ENCODE measurements at places on chromosomes 2 and 18.
A peak's percentile ranks its signal among the peaks of the same experiment; 100 is the strongest.

DNA sequence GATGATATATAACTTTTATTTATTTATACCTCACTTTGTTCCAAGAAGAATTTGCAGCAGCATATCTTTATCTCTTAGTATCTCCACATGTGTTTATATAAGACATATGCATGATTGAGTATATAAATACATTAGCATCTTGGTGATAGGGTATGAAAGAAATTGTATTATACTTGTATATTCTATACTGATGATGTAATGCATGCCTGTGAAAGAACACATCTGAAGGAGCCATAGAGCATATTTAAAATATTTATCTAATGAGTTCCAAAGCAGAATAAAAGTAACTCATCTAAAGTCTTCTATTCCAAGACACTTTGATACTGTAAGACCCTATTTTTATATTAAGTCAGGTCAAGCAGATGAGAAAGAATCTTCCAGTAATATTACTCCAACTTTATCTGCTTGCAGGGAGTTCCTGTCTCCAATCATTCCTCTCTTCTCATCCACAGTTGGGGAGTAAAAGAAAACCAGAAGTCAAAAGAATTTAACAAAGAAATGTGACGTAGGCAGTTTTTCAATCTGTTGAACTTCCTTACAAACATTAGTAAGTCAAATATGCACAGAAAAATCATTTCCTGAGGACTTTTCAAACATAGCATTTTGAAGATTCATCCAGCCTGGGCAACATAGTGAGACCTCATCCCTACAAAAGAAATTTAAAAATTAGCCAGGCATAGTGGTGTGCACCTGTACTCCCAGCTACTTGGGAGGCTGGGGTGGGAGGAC, 76.7 kb downstream of the DTNB start:
- no peak for DNase-seq

GRCh38 chr2:215830304-215830703, 183.0 kb downstream of the MREG start:
- peak; percentile 95 for DNase-seq

GRCh38 chr2:163732727-163733126, 3.1 kb downstream of the FIGN start:
- peak; percentile 25 for DNase-seq

DNA sequence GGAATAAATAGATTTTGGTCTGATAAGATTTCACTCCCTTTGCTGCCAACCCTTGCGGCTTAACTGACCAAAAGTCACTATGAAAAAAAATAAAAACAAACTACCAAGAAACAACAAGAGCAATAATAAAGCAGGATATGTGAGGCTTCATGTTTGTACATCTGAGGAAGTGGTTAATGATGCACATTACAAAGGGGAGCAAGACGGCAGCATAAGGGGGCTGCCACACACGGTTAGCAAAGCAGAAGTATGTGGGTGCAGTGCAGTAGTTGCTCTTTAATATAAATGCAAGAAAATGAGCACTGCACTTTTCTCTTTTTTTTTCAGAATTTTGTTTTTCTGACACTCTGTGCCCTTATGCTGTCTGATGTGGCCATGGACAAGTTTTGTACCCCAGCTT, 377.1 kb upstream of the CNTNAP5 start:
- no peak for DNase-seq

- no peak for DNase-seq
These were observed 106.3 kb downstream of the RNF144A start for GRCh38 chr2:7023542-7023941.

GRCh38 chr2:74107071-74107470, 40.6 kb downstream of the BOLA3 start:
- DNase-seq, result no peak

DNA sequence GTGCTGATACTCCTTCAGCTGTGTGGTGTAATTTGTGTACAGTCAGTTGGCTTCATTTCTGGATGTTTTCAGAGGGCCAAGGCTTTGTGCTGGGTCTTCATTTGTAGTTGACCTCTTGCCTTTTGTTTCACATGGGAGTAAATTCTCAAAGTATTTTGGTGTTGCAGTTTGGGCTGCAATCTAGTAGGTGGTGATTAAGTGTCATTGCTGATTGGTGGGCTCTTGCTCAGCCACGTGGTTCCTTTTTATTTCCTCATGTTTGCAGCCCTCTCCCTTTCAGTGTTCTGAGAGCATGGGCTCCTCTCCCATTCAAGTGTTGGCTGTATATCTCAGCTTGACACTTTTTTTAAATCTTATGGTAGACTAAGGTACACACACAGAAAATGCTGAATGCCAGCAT, 96.8 kb downstream of the SNTG2 start:
- peak; percentile 8 for DNase-seq
